ENCODE measurements at places on chromosomes 6 and 20.

GRCh38 chr20:17762243-17762872 lies 62.6 kb downstream of the BANF2 start:
- no peaks in the 10 kb centered on the region for H3K36me3 ChIP-seq
- H3K27ac ChIP-seq = no peak overlapping the region
- no peaks in the 10 kb centered on the region for H3K27me3 ChIP-seq
- no peak overlapping the region for H3K4me3 ChIP-seq
- no peak for DNase-seq
- H3K4me1 ChIP-seq = no peaks in the 10 kb centered on the region

DNA sequence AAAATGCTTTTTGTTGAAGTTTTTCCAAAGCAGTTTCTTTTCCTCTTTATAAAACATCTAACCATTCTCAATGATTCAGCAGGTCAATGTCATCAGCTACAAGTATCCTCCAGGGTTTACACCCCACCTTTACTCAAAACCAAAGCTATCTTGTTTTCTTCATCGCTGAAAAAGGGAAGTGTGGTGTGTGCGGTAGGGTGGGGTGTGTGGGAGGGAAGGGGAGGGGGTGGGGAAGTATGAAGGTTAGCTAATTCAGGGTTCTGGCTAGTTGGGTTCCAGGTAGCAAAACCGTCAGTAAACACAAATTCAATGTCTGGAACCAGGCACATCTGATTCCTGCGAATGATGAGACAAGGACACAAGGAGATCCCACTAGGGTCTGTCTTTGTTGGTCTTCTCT lies 189.6 kb downstream of the GJA10 start:
- no peaks in the 10 kb centered on the region for H3K36me3 ChIP-seq
- H3K4me1 ChIP-seq = peaks cover 10% of the 10 kb centered on the region
- DNase-seq = no peak
- H3K27ac ChIP-seq = no peak overlapping the region
- H3K4me3 ChIP-seq = no peak overlapping the region
- H3K27me3 ChIP-seq = no peaks in the 10 kb centered on the region

- H3K4me3 ChIP-seq = peak within 1 kb of the TSS; percentile 22
- H3K4me1 ChIP-seq = peaks cover 66% of the 10 kb centered on the region
- H3K27me3 ChIP-seq = no peaks in the 10 kb centered on the region
- no peak for DNase-seq
- H3K36me3 ChIP-seq = no peaks in the 10 kb centered on the region
- peak within 1 kb of the TSS; percentile 99 for H3K27ac ChIP-seq
These were observed at the start of gene GPSM3 for GRCh38 chr6:32192608-32193039. TSS of gene GPSM3 (minus strand) at chr6:32192643. CDS start at chr6:32192513, 130 bp downstream.

GRCh38 chr6:169918239-169918953 lies 167.0 kb downstream of the ERMARD start:
- H3K36me3 ChIP-seq = no peaks in the 10 kb centered on the region
- no peak for DNase-seq

DNA sequence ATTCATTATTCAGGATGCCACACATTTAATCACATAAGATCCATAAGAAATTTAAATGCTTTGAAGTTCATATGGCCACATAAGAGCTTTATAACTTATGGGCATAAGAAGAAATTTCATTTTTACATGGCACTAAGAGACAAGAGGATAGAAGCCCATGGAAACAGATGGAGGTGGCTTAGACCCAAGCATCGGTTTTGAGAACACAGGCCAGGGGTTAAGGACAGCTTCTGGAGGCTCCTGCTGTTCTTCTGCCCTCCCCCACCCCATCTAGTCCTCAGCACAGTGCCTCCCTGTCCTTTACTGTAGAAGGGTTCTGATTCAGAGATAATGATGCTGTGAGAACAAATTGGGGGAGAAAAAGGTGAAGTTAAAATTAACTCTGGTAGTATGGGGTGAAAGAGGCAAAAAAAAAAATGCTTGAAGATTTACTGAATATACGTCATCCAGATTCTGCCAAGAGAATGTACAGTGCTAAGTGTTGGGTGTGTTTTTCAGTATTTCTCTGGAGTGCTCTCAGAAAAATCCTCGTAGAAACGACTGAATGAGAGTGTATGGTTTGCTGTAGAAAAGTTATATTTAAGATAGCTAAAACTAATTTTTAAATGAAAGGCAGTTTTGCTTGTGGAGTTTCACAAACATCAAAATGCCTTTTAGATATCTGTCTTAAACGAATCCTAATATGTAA lies 539.7 kb downstream of the QKI start:
- no peaks in the 10 kb centered on the region for H3K36me3 ChIP-seq
- H3K4me3 ChIP-seq = no peak overlapping the region
- H3K27ac ChIP-seq = no peak overlapping the region
- no peak for DNase-seq
- H3K4me1 ChIP-seq = peaks cover 7% of the 10 kb centered on the region
- no peaks in the 10 kb centered on the region for H3K27me3 ChIP-seq

DNA sequence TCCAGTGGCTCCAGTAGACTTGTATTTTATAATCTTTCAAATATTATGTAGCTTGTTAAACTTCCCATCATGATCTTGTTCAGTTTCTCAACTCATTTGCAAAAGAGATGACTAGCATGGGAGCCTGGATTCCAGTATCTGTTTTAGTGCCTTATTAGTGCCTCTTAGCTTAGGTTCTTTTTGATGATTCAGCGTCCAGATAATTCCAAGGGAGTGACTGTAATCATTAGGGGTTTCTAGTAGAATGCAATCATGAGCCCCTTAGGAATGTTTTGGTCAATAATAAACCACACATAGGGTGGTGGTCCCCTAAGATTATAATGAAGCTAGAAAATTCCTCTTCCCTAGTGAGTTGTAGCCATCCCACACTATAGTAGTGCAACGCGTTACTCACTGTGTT lies 7.0 kb downstream of the CD2AP start:
- no peaks in the 10 kb centered on the region for H3K27me3 ChIP-seq
- no peak overlapping the region for H3K4me3 ChIP-seq
- peaks cover 27% of the 10 kb centered on the region for H3K4me1 ChIP-seq
- DNase-seq = no peak
- H3K27ac ChIP-seq = no peak overlapping the region
- no peaks in the 10 kb centered on the region for H3K36me3 ChIP-seq

DNA sequence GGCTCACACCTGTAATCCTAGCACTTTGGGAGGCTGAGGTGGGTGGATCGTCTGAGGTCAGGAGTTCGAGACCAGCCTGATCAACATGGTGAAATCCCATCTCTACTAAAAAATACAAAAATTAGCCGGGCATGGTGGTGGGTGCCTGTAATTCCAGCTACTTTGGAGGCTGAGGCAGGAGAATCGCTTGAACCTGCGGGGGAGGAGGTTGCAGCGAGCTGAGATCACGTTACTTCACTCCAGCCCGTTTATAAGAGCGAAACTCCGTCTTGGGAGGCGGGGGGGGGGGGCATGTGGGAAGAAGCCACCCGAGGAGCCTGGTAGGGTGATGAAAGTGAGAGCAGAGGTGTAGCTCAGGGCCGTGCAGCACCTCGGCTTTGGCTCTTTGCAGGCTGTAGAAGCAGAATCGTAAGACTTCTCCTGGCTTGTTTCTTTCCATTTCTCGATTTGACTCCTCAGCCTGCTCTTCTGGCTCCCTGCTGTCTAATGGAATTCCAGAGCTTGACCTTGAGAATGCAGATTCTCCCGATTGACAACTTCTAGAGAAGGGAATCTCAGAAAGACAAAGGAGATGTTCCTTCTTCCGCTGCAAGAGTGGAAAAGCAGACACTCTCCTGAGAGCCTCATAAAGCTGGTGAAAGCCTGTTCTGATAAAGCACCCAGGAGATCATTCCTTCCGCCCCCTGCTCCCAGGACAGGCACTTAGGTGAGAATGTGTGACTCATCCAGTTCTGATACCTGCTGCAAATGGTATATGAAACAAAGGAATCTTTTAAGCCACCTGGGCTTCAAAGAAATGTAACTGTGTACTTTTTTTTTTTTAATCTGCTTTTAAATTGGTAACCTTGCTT lies 26.0 kb upstream of the PPP1R16B start:
- H3K27ac ChIP-seq = no peak overlapping the region
- no peaks in the 10 kb centered on the region for H3K36me3 ChIP-seq
- DNase-seq = no peak
- no peak overlapping the region for H3K4me3 ChIP-seq

DNA sequence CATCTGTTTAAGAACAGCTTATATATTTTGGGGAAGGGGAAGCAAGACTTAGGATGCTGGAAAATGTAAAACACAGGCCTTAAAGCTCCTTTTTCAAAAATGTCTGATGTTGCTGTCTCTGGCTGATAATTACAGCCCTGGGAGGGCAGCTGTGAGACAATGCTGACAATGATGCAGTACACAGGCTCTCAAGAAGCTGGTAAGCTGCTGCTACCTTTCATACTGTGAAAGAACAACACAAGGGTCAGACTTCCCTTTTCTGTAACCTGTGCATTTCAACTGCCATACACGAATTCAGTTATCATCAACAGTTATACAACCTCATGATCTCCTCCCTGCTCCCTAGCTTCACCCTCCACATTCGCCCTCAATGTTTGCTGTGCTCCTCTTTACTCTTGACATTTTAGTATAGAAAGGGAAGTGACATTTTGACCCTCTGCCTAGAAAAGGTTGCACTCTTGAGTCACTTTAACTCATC lies 25.2 kb downstream of the MAP7 start:
- H3K4me3 ChIP-seq = no peak overlapping the region
- H3K27ac ChIP-seq = no peak overlapping the region
- DNase-seq = no peak
- H3K36me3 ChIP-seq = no peaks in the 10 kb centered on the region
- peaks cover 23% of the 10 kb centered on the region for H3K4me1 ChIP-seq
- no peaks in the 10 kb centered on the region for H3K27me3 ChIP-seq

- H3K4me3 ChIP-seq = peak overlapping the region; percentile 75
- H3K27me3 ChIP-seq = no peaks in the 10 kb centered on the region
- no peak for DNase-seq
- peak overlapping the region; percentile 91 for H3K27ac ChIP-seq
- peaks cover 25% of the 10 kb centered on the region for H3K4me1 ChIP-seq
- H3K36me3 ChIP-seq = no peaks in the 10 kb centered on the region
These were observed 572 bp upstream of the ZDHHC14 start for GRCh38 chr6:157380458-157380778.

GRCh38 chr6:938271-938905 lies 245.4 kb upstream of the EXOC2 start:
- H3K4me1 ChIP-seq = no peaks in the 10 kb centered on the region
- H3K4me3 ChIP-seq = no peak overlapping the region
- H3K36me3 ChIP-seq = no peaks in the 10 kb centered on the region
- H3K27ac ChIP-seq = no peak overlapping the region
- H3K27me3 ChIP-seq = no peaks in the 10 kb centered on the region
- DNase-seq = no peak

- no peaks in the 10 kb centered on the region for H3K36me3 ChIP-seq
- H3K27me3 ChIP-seq = no peaks in the 10 kb centered on the region
- no peak overlapping the region for H3K27ac ChIP-seq
- peaks cover 8% of the 10 kb centered on the region for H3K4me1 ChIP-seq
- DNase-seq = no peak
These were observed 132.3 kb downstream of the UNC5CL start for GRCh38 chr6:40906759-40907158.

GRCh38 chr20:24497851-24498250 lies 28.4 kb downstream of the SYNDIG1 start:
- H3K27me3 ChIP-seq = no peaks in the 10 kb centered on the region
- DNase-seq = peak; percentile 42
- H3K36me3 ChIP-seq = no peaks in the 10 kb centered on the region
- no peaks in the 10 kb centered on the region for H3K4me1 ChIP-seq
